ENCODE measurements at places on chromosomes 2 and 18. TPM values are rescaled to one million over a fixed set of nuclear protein-coding genes. Genes with fewer than 3 reads are reported as not detected.

CHCHD5 gene
- total RNA-seq: 25.4 TPM

DNA sequence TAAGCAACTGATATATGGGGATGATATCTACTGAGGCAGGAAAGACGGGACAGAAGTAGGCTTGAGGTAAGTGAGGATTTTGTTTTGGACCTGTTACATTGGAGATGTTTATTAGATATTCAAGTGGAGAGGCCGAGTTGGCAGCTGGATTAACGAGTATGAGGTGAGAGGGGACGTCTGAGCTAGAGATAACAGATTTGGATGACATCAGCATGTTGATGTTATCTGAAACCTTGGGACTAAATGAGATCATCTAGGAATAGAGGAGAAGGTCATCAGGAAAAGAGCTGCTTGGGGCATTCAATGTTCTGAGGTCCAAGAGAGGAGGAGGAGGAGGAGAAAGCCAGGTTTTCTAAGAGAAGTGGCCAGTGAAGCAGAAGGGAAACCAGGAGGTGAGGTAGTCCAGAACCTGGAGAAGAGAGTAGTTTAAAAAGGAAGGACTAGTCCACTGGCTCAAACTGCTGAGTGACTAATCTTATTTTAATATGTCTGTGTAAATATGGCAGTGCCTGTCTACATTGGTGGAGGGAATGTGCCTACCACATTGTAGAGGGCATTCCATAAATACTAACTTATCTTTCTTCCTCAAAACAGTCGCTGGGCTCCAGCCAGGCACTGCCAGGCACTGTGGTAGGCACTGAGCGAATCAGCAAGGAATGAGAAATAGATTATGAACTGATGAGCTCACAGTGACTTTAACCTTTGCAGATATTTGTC is 488.3 kb downstream of the DLGAP1 start:
- H3K27me3 ChIP-seq: peaks cover 9% of the 10 kb centered on the region
- H3K4me1 ChIP-seq: no peaks in the 10 kb centered on the region
- H3K36me3 ChIP-seq: no peaks in the 10 kb centered on the region
- no peak overlapping the region for H3K27ac ChIP-seq

- no peak overlapping the region for H3K4me3 ChIP-seq
- DNase-seq: no peak
- peaks cover 50% of the 10 kb centered on the region for H3K36me3 ChIP-seq
- H3K27me3 ChIP-seq: no peaks in the 10 kb centered on the region
- no peak overlapping the region for H3K27ac ChIP-seq
- H3K4me1 ChIP-seq: peaks cover 31% of the 10 kb centered on the region
Observed at GRCh38 chr2:127743477-127744026, 42.3 kb downstream of the SFT2D3 start.

PHOSPHO2 gene
- 4.1 TPM for total RNA-seq

GRCh38 chr18:27860011-27860410 is 316.9 kb downstream of the CDH2 start:
- H3K36me3 ChIP-seq: no peaks in the 10 kb centered on the region
- no peak for DNase-seq
- H3K4me1 ChIP-seq: no peaks in the 10 kb centered on the region
- no peak overlapping the region for H3K27ac ChIP-seq

- DNase-seq: no peak
- no peak overlapping the region for H3K27ac ChIP-seq
- no peaks in the 10 kb centered on the region for H3K27me3 ChIP-seq
- H3K4me3 ChIP-seq: no peak overlapping the region
Observed at GRCh38 chr2:144447535-144447934, 72.4 kb downstream of the ZEB2 start.

CDH7 gene
- total RNA-seq: not detected

GDF7 gene
- total RNA-seq: not detected

TANC1 gene
- total RNA-seq: 0.16 TPM

- no peak overlapping the region for H3K4me3 ChIP-seq
- H3K36me3 ChIP-seq: no peaks in the 10 kb centered on the region
- peaks cover 7% of the 10 kb centered on the region for H3K4me1 ChIP-seq
- H3K27me3 ChIP-seq: peaks cover 32% of the 10 kb centered on the region
- DNase-seq: no peak
- no peak overlapping the region for H3K27ac ChIP-seq
Observed at GRCh38 chr2:198376677-198377076, 572.3 kb downstream of the PLCL1 start.

DNA sequence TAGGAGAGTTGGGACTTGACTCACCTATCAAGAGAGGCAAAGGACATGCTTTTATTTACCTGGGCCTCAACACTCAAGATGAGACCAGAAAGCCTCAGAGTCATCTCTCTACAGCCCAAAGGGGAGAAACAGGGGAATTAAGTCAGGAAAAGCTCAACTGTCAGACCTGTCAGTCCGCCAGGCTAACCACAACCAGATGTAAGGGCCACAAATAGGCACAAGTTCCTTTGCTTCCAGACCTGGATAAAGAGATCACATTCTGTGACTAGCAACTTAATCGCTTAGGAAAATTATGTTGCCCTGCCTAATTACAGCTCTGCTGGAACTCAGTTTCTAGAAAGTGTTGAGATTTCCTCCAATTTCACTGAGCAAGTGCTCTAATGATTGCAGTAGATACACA is 67.9 kb downstream of the ANKRD44 start:
- no peak overlapping the region for H3K4me3 ChIP-seq
- peaks cover 36% of the 10 kb centered on the region for H3K36me3 ChIP-seq
- H3K27me3 ChIP-seq: no peaks in the 10 kb centered on the region

RNF144A gene
- 20.0 TPM for total RNA-seq

SLC11A1 gene
- 0.18 TPM for total RNA-seq

DNA sequence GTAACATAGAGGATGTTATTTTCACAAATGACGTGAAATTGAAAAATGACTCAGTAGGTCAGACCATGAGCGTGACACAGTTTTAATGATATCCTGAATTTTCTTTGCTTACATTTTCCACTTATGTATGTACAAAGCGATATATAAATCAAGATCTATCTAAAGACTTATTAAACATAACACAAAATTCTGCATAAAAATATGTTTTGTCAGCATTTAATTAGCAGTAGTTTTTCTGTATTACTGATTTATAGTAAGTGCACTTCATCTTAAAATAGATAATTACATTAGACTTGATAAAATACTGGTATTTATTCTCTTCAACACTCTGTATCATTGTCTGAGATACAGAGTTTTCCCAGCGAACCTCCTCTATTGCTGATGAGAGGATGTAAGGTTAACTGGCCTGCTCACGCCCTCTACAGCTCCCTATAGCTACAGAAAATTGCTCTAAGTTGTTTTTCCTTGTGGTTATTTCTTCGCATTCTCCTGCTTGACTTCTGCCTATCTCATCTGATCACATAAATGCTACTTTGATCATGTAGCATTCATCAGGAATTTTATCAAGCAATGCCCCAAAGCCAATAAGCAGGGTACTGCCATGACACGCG is 548.8 kb upstream of the REG3G start:
- no peak overlapping the region for H3K4me3 ChIP-seq
- H3K4me1 ChIP-seq: no peaks in the 10 kb centered on the region
- H3K27ac ChIP-seq: no peak overlapping the region
- no peaks in the 10 kb centered on the region for H3K27me3 ChIP-seq
- DNase-seq: no peak
- no peaks in the 10 kb centered on the region for H3K36me3 ChIP-seq

DNA sequence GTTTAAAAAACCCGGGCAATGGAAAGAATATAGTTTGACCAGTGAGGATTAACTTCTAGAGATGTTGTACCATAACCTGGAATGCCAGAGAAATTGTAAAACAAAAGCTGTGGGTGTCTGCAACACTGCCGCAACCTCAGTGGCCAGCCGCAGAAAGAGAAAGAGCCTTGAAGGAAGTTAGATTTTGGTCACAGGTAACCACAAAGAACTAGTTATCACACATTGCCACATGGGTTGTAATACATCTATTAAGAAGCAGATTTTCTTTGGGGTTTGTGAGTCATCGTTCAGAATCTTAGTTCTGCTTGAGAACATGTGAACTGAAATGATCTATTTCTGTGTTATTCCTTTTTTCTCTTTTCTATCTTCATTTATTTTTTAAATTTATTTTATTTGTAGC is 222.9 kb upstream of the AGAP1 start:
- peaks cover 79% of the 10 kb centered on the region for H3K27me3 ChIP-seq
- peak overlapping the region; percentile 69 for H3K27ac ChIP-seq
- H3K4me3 ChIP-seq: no peak overlapping the region
- peaks cover 13% of the 10 kb centered on the region for H3K4me1 ChIP-seq
- no peaks in the 10 kb centered on the region for H3K36me3 ChIP-seq

- peaks cover 55% of the 10 kb centered on the region for H3K4me1 ChIP-seq
- no peak overlapping the region for H3K27ac ChIP-seq
- H3K36me3 ChIP-seq: peaks cover 42% of the 10 kb centered on the region
- no peak overlapping the region for H3K4me3 ChIP-seq
Observed at GRCh38 chr2:25833566-25833965, 44.7 kb downstream of the ASXL2 start.

DNA sequence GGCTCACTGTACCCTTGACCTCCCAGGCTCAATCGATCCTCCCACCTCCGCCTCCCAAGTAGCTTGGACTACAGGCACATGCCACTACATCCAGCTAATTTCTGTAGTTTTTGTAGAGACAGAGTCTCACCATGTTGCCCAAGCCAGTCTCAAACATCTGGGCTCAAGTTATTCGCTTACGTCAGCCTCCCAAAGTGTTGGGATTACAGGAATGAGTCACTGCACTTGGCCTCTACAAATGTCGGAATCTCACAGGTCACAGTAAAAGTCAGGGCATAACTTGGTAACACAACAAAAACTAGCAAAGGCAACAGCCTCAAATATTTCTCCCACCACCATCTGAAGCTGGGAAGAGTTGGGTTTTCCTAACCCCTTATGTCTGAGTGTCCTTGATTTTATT is 25.3 kb downstream of the SCG2 start:
- no peak overlapping the region for H3K27ac ChIP-seq
- DNase-seq: no peak
- no peak overlapping the region for H3K4me3 ChIP-seq

- H3K4me3 ChIP-seq: no peak overlapping the region
- H3K27me3 ChIP-seq: no peaks in the 10 kb centered on the region
- no peaks in the 10 kb centered on the region for H3K36me3 ChIP-seq
- DNase-seq: no peak
- no peaks in the 10 kb centered on the region for H3K4me1 ChIP-seq
Observed at GRCh38 chr18:26777351-26778053, 88.0 kb downstream of the AQP4 start.

DNA sequence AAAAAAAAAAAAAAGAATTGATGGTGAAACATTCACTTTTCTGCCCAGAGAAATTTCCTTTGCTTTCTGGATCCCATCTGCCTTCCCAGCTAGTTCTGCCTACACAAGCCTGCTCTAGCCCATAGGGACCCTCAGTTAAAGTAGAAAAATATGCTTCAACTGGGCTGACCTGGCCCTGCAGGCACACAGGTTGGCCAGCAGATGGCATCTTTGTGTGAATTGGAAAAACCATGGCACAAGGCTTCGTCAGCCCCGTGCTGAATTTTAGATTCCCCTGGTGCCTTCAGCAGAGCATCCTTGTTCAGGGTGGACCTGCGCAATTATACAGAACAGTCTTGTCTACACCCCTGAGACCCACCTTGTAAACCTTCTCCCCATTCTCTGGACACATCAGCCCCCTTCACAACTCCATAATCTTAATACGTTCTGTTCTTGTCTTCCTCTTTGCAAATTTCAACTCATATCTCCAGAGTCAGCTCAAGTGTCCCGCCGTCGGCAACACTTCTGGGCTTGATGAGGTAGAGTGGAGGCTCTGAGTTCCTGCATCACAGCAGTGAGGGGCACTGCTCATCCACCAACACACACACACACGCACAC is 114.5 kb downstream of the INSIG2 start:
- peak; percentile 65 for DNase-seq
- peaks cover 10% of the 10 kb centered on the region for H3K4me1 ChIP-seq
- H3K27ac ChIP-seq: no peak overlapping the region
- H3K4me3 ChIP-seq: no peak overlapping the region

- DNase-seq: no peak
- H3K36me3 ChIP-seq: no peaks in the 10 kb centered on the region
- H3K27ac ChIP-seq: no peak overlapping the region
- H3K4me1 ChIP-seq: no peaks in the 10 kb centered on the region
Observed at GRCh38 chr2:222351035-222351434, 52.2 kb upstream of the PAX3 start.

DNA sequence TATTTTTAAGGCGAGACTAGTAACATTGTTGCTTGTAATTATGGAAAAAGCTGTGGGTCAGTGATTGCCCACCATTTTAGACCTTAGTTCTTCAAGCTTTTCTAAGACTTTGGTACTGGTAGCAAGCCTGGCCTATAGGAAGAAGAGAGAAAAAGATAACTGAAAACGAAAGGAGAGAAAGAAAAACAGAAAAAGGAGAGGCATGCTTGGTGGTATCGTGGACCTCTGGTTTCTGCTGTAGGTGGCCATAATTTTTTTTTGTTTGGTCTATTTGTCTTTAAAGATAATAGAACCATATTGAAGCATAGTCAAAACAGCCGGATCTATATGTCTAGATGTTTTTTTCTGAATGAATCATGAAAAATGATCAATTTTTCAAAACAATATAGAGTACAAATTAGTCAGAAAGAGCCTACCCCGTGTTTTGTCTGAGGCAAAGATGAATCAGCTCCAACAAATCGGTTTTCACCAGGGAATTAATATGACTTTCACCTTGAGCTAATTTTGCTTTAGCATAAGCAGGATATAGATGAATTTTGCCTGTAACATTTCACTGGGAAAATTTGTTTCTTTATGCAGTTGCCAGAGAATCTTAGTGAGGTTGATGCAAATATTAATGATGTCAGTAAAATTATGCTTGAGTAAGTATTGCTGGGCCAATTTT is 45.7 kb downstream of the CCDC85A start:
- H3K36me3 ChIP-seq: no peaks in the 10 kb centered on the region
- no peak for DNase-seq
- H3K27me3 ChIP-seq: no peaks in the 10 kb centered on the region
- no peak overlapping the region for H3K4me3 ChIP-seq
- H3K4me1 ChIP-seq: no peaks in the 10 kb centered on the region

MEP1B gene
- 0.20 TPM for total RNA-seq

- DNase-seq: no peak
- peaks cover 23% of the 10 kb centered on the region for H3K4me1 ChIP-seq
- H3K36me3 ChIP-seq: no peaks in the 10 kb centered on the region
Observed at GRCh38 chr2:27086724-27087593, at the start of gene KHK. TSS of gene KHK (plus strand) at chr2:27086772. CDS start at chr2:27087260, 488 bp downstream.

IFIH1 gene
- total RNA-seq: 66.8 TPM
